ENCODE measurements at places on chromosomes 5 and 9. TPM values are rescaled to one million over a fixed set of nuclear protein-coding genes. Genes with fewer than 3 reads are reported as not detected.

Gene IFNB1
- polyA plus RNA-seq = not detected

Gene PURA
- 9.3 TPM for polyA plus RNA-seq

Gene KIAA0825
- 4.1 TPM for polyA plus RNA-seq

Gene MOB3B
- 9.1 TPM for polyA plus RNA-seq

Gene DDX4
- polyA plus RNA-seq = 165 TPM

Gene ARL14EPL
- 0.21 TPM for polyA plus RNA-seq

Gene IFNK
- polyA plus RNA-seq = not detected

Gene GAPT
- polyA plus RNA-seq = 0.58 TPM

Gene COL5A1
- 34.3 TPM for polyA plus RNA-seq

Gene FGF18
- polyA plus RNA-seq = 1.6 TPM

DNA sequence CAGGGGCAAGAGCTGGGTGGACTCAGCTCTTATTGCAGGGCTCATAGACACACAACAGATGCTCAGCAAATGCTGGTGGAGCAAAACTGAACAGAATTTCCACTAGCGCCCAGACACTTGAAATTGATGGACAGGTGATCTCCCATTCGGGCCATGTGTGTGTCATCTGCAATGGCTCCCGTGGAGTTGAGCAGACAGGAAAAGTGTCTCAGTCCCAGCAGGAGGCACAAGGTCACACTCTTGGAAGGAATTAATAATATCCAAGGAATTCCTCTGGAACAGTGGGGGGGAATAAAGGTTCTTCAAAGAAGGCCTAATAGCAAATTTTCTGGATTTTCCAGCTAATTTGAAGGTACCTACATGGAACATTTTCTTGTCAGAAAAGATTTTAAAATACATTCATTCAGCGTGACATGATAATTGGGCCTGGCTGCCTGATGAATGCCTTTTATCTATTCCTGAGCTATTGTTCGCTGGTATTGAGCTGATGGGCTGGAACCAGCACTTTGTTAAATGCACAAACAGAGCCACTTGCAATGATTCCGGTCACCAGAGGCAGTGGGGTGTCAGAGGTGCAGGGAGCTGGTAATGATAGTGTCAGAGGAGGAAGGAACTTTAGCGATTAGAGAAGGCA, 31.5 kb upstream of the ALDH1B1 start:
- DNase-seq = no peak

GRCh38 chr9:77423841-77424240, 224.3 kb downstream of the GNA14 start:
- no peak for DNase-seq

DNA sequence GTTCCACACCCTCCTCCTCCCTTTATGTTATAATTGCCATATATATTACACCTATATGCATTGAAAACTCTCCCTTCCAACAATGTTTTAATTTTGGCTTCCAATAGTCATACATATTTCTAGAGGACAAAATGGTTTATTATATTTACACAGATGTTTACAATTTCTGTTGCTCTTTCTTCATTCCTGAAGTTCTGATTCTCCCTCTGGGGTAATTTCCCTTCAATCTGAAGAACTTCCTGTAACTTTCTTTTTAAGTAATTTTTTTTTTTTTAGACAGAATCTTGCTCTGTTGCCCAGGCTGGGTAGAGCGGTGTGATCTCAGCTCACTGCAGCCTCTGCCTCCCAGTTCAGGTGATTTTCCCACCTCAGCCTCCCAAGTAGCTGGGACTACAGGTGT, 173.0 kb upstream of the MAP1B start:
- no peak for DNase-seq

- peak; percentile 59 for DNase-seq
These were observed 289.4 kb upstream of the DAB2 start for GRCh38 chr5:39714036-39714698.

DNA sequence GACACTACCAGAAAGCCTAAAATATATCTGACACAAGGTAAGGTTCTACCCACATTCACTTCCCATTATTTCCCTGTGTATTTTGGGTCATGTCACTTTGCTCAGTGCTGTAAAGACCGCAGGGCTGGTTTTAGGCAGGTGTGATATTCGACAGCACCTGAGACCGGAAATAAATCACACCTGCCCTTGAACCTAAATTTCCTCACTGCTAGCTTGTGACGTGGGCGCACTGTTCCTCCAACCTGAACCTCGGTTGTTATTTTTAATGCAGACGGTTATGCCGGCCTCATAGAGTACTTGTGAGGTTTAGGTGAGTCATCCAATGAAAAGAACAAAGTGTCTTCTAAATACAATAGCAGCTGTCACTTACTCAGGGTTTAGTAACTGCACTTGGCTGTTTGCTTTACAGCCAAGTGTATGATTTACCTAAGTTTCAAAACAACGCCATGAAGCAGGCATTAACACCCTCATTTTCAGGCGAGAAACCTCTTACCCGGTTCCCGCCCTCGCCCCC, 20.7 kb upstream of the ZNF782 start:
- DNase-seq = no peak

GRCh38 chr9:10274175-10274574, 338.6 kb downstream of the PTPRD start:
- DNase-seq = no peak

DNA sequence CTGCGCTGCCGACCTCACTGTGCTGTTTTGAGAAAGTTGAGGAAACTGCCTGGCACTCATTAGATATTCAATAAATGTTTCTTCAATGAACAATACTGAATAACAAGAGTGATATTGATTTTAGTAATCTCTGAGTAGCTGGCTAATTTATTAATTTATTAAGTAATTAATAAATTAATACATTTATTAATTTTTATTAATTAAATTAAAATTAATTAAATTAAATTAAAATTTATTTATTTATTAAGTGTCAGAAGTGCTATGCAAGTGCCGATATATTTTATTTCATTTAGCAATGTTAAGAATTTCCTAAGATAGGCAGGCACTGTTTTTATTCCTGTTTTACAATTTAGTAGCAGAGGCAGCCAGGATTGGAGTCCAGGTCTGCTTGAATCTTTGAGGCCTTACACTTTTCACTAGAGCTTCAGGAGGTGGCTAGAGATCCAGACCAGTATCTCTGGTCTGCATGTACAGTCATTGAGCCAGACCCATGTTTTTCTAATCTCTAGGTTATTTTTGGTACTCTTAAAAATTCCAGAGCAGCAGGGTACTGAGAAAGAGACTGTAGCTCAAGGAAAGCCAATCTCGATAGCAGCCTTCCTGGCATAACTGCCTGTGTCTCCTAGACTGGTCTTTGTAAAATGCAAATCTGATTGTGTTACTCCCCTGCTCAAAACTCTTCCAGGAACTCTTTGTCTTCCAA, 109.2 kb downstream of the ARHGEF28 start:
- no peak for DNase-seq

- no peak for DNase-seq
These were observed 75.4 kb downstream of the GRIA1 start for GRCh38 chr5:153565822-153566221.

GRCh38 chr5:167071981-167072610, 1219.3 kb upstream of the WWC1 start:
- DNase-seq = no peak

DNA sequence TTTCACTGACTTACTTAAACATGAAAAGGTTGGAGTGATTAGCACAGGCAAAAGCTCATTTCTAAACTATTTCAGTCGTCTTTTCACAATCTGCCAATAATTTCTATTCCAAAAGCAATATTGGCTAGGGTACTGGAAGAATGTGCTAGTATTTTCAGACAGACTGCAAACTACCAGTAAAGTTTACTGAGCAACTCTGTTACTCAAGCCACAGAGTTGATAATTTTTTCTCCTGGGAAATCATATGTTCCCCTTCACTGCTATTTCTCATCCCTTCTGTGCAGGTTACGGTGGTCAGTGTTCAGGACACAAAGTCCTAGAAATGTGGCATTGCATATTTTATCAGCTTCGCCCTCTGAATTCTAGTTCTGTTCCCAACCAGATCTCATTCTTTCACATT, 343.3 kb upstream of the TNC start:
- no peak for DNase-seq

GRCh38 chr5:1887588-1888360, 5.0 kb upstream of the IRX4 start:
- no peak for DNase-seq

DNA sequence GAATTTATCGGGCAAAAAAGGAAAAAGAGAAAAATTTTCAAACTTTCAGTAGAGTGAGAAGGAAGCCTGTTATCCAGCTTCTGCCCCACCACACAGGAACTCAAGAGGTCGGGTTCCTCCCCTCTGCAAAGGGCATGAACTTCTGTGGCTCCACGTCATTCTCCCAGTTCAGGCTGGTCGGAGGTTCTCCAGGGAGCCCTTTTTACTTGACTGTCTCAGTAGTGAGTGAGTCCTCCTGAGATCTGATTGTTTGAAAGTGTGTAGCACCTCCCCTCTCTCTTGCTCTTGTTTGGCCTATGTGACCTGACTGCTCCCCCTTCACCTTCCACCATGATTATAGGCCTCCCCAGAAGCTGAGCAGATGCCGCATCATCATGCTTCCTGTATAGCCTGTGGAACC, 9.7 kb downstream of the SPINK1 start:
- DNase-seq = no peak

DNA sequence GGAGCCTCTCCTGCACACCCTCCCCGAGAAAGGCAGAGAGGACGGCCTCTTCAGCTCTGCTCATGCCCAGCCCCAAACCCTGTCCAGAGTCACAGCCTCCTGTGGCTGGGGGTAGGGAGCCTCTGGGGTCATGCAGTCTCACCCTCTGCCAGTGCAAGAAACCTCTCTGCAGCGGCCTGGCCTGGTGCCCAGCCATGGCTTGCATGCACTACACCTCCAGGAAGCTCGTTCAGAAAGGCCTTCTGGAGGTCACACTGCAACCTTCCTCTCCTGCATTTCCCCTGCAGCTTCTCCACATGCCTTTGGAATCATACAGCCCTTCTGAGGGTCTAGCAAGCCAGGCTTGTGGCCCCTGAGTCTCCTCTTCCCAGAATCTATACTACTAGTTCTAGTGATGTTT, 17.9 kb downstream of the CSF1R start:
- no peak for DNase-seq

DNA sequence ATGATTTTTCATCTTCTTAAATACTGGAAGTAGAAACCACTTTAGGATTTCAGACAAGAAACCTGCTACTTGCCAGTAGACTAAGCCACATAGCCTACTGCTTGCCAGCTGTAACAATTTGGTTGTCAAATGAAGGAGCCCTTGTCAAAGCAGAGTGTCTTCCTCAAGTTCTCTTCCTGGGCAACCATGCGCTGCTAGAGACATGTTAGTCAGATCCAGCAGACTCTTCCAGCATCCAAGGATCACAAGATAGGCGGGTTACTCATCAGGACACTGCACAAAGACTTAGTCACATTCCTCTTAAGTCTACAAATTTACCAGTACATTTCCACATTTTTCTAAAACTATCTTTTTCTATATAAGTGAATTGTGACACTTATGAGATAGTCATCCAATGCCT, 24.4 kb downstream of the SKIC3 start:
- DNase-seq = no peak

DNA sequence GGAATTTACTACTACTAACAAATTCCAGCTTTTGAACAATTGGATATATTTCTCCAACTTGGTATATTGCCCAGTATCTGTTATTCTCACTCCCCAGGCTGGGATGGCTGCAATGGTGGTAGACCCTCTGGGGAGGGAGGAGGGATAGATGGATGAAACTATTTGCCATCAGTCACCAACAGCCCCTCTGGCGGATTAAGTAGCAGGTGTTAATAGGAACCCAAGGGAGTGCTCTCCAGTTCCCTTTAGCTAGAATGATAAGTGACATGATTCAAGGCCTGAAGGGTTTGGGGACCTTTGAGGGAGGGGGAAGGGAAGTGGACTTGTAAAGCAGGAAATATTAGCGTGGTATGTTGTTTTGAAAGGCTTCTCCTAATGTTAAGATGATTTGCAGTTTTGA, 824.0 kb upstream of the ARRDC3 start:
- no peak for DNase-seq

DNA sequence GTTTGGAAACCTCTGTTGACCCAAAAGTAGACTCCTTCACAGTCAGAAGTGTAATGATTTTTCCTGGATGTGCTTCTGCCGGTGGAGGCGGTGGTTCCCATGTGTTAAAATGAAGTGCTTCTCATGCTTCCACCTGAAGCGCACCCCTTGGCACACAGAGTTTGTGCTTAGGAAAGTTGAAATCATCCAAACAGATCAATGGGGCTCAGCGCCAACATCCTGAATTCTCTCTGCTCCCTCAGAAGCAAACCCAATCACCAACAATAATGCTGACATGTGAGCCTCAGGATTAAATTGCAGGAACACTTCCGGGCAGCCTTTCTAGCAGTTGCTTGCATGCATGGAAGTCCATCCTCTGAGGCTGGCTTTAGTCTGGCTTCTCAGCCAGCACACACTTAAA, 71.0 kb downstream of the MED10 start:
- no peak for DNase-seq

GRCh38 chr5:172840432-172841154, 6.5 kb downstream of the ERGIC1 start:
- no peak for DNase-seq
